ENCODE measurements at places on chromosomes 13 and 19. TPM values are rescaled to one million over a fixed set of nuclear protein-coding genes. Genes with fewer than 3 reads are reported as not detected.
A peak's percentile ranks its signal among the peaks of the same experiment; 100 is the strongest.

DNA sequence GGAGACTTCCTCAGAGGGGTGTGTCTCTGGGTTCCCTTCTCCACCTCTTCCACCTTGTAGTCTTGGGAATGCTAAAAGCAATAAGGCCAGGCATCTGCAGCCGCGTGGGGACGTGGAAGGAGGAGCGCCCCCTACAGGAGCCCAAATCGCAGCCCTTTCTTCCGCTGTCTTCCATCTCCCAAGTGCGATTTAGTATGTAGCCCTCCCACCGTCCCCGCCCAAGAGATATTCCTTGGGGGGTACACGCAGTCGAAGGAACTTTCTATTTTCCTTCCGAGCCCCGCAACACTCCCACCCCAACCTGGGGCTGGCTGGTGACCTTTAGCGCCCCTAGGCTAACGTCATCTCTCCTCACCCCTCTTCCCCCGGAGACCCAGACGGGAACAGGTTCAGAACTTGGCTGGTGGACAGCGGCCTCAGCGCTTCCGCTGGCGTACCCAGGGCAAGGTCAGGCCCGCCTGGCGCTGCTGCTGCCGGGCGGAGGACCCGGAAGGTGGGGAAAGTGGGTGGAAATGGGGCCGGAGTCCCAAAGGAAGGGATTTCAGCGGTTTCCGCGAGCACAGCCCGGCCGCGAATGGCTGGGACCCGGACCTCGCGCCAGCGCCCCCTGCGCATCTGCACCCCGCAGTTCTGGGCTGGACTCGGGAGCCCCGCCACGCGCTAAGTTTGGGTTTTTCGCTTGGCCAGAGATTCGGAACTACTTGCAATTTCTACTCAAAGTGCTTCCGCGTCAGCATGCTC is 2.1 kb upstream of the PCDH8 start:
- H3K4me1 ChIP-seq, result no peaks in the 10 kb centered on the region
- H3K36me3 ChIP-seq, result peaks cover 4% of the 10 kb centered on the region
- H3K27me3 ChIP-seq, result peaks cover 15% of the 10 kb centered on the region
- H3K4me3 ChIP-seq, result peak overlapping the region; percentile 71
- H3K27ac ChIP-seq, result no peak overlapping the region
- no peak for DNase-seq

DNA sequence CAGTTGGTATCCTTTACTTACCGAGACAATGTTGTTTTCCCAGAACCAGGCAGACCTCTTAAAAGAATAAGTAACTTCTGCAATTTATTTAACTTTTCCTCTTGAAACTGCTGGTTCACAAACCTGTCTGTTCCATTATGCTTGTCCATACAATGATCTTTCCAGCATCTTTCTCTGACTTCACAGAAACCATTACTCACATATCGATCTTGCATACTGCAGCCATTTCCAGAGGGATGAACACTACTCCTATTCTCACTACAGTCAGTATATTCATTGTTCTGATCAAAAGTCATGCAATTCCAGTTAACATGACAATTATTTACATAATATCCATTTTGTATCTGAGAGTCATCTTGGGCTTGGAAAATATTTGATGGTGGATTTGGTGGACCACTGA is 2.8 kb downstream of the N4BP2L2 start:
- peaks cover 60% of the 10 kb centered on the region for H3K4me1 ChIP-seq
- no peak overlapping the region for H3K27ac ChIP-seq
- peaks cover 48% of the 10 kb centered on the region for H3K36me3 ChIP-seq
- no peak overlapping the region for H3K4me3 ChIP-seq

- H3K27ac ChIP-seq, result no peak overlapping the region
- H3K36me3 ChIP-seq, result peaks cover 5% of the 10 kb centered on the region
- no peak overlapping the region for H3K4me3 ChIP-seq
- no peaks in the 10 kb centered on the region for H3K27me3 ChIP-seq
- H3K4me1 ChIP-seq, result peaks cover 6% of the 10 kb centered on the region
Measured at GRCh38 chr13:100541897-100542825, 46.4 kb downstream of the GGACT start.

NHLRC3 gene
- total RNA-seq, result 7.3 TPM

DNA sequence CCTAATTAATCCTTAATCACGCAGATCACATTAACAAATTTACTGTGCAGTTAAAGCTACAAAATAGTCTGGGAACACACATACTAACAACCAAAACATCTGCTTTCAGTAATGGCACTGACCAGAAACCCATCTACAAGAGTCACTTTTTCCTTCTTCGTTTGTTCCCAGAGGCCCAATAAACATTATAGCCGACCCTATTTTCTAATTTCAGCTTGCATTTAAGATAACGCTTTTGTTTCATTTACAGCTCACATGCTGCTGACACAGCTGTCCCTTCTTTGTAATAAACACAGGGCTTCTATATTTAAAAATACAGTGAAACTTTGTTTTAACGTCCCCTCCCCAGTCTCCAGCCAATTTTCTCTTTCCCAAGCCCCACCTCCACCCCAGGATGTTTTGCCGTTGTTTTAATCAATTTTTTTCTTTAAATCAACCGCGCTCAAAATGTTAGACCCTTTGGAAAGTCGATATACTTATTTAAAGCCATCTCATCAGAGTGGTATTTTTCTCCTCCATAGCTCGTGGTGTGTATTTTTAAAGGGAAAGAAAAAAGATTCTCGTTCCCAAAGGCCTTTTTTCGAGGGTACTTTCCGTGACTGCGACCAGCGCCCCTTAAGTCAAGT is 1.7 kb upstream of the WBP4 start:
- peak overlapping the region; percentile 89 for H3K4me3 ChIP-seq
- H3K36me3 ChIP-seq, result peaks cover 20% of the 10 kb centered on the region
- peaks cover 55% of the 10 kb centered on the region for H3K4me1 ChIP-seq
- H3K27me3 ChIP-seq, result peaks cover 11% of the 10 kb centered on the region
- H3K27ac ChIP-seq, result peak overlapping the region; percentile 87

- peaks cover 24% of the 10 kb centered on the region for H3K36me3 ChIP-seq
- no peak for DNase-seq
- H3K27ac ChIP-seq, result 0 out of 2 replicates have a peak overlapping the region, but pooled peaks have one; percentile 6
- H3K4me1 ChIP-seq, result peaks cover 37% of the 10 kb centered on the region
- no peak overlapping the region for H3K4me3 ChIP-seq
Measured at GRCh38 chr13:100244431-100244830, 155.5 kb downstream of the PCCA start.

- no peaks in the 10 kb centered on the region for H3K36me3 ChIP-seq
- H3K27me3 ChIP-seq, result peaks cover 8% of the 10 kb centered on the region
- peaks cover 10% of the 10 kb centered on the region for H3K4me1 ChIP-seq
- no peak overlapping the region for H3K27ac ChIP-seq
- H3K4me3 ChIP-seq, result peak overlapping the region; percentile 32
Measured at GRCh38 chr19:11421371-11422098, 2.4 kb upstream of the RGL3 start.

IL27RA gene
- 6.1 TPM for total RNA-seq

DNA sequence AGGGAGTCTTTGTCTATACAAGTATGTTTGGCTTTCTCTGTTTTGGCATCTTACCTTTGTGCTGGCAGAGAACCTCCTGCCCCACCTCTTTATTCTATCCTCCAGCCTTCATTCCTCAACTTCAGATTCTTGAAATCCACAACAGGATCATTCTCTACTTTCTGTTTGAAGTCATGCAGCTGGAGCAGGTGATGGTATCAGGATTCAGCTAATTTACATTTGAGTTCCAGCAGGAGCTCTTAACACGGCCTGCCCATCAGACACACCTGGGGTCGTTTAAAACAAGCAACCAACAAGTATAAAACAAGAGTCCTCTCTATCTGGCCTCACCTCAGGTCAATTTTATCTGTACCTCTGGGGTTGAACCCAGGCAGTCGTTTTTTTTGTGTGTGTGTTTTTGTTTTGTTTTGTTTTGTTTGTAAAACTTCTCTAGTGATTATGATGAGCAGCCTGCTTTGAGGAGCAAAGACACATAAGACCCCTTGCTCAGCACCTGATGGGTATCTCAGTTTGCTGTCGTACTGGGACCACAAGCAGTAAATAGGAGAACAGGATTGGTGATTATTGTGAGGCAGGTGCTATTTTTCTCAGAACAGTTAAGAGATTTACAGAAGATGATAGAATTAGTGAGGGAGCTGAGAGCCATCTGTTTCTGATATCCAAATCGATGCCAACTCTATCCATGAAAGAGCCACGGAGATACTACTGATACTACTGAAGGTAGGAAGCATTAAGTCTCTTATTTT is 78.4 kb downstream of the GPC6 start:
- no peaks in the 10 kb centered on the region for H3K36me3 ChIP-seq
- no peak for DNase-seq
- no peaks in the 10 kb centered on the region for H3K27me3 ChIP-seq
- H3K27ac ChIP-seq, result no peak overlapping the region

LILRA1 gene
- total RNA-seq, result not detected
